ENCODE measurements at places on chromosomes 11 and 22. TPM values are rescaled to one million over a fixed set of nuclear protein-coding genes. Genes with fewer than 3 reads are reported as not detected.

DNA sequence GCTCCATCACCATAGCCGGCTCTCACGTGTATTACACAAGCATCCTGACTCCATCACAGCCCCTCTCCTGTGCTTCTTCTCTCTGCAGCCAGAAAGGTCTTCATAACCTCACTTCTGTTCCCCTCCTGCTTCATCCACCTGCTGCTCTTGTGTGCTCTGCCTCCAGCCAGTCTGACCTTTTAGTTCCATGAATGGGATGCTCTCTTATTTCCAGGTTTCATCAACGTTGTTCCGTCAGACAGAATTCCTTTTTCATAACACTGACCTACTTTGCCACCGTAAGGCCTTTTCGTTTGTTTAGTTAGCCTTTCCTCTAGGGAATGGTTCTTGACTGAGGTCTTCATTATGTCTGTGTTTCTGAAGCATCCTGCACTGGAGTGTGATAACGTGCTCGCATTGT is 18.8 kb downstream of the GRAMD1B start:
- no peak overlapping the region for H3K4me3 ChIP-seq
- no peak overlapping the region for H3K27ac ChIP-seq
- H3K36me3 ChIP-seq: no peaks in the 10 kb centered on the region
- no peak for DNase-seq
- no peaks in the 10 kb centered on the region for H3K4me1 ChIP-seq
- H3K27me3 ChIP-seq: no peaks in the 10 kb centered on the region

SPTBN2 gene
- 45.9 TPM for polyA plus RNA-seq

- H3K27me3 ChIP-seq: no peaks in the 10 kb centered on the region
- no peaks in the 10 kb centered on the region for H3K36me3 ChIP-seq
- no peak overlapping the region for H3K27ac ChIP-seq
- DNase-seq: no peak
- no peak overlapping the region for H3K4me3 ChIP-seq
- peaks cover 11% of the 10 kb centered on the region for H3K4me1 ChIP-seq
These were observed 36.9 kb downstream of the PPM1F start for GRCh38 chr22:21915624-21916308.

GRM5 gene
- polyA plus RNA-seq: 0.02 TPM

DNA sequence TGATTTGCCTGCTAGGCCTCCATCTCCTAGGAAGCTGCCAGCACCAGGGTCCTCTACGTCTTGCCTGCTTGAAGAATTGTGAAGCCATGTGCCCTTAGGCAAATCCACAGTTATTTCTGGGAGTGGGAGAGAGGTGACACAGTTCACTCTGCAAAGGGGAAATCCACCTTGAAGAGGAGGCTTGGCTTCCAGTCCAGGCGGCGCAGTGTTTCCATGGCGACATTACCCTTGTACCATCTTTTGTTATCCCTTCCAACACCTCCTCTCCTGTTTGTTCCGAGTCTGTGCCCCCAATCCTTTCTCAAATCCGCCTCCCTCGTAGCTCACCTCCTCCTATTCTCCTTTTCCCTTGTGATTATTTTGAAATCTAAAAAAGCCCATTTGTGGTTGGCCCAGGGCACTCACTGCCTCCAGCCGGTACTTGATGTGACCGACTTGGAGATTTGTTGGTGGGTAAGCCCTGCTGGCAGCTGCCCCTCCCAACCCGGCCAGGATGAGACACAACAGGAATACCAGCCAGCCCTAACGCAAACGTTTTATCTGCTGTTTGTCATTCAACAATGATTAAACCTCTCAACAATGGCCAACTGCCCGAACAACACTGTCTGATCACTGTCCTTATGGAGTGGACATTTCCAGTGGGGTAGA is 18.4 kb downstream of the SYT13 start:
- no peaks in the 10 kb centered on the region for H3K36me3 ChIP-seq
- no peaks in the 10 kb centered on the region for H3K27me3 ChIP-seq
- no peak for DNase-seq
- H3K4me1 ChIP-seq: no peaks in the 10 kb centered on the region
- H3K4me3 ChIP-seq: no peak overlapping the region

CCDC81 gene
- polyA plus RNA-seq: 0.77 TPM

DNA sequence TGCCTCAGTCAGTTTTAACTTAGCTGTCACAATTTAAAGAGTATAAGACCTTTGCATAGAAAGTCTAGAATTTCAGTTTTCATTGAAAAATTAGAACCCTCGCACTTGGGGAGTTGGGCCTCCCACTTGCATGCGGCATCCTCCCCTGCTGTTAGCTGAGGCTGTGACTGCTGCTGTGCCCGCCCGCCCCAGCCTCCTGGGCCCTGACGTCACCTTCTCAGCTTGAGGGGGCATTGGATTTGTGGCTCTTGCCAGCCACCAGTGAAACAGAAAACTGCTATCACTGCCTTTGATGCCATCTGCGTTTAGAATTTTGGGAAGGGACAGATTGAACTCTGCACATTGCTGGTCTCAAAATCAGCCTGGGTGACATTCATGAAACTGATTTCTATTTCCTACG is 108.7 kb downstream of the CTTN start:
- H3K27ac ChIP-seq: no peak overlapping the region
- H3K4me1 ChIP-seq: no peaks in the 10 kb centered on the region
- no peaks in the 10 kb centered on the region for H3K36me3 ChIP-seq
- H3K27me3 ChIP-seq: no peaks in the 10 kb centered on the region
- no peak for DNase-seq
- H3K4me3 ChIP-seq: no peak overlapping the region

DNA sequence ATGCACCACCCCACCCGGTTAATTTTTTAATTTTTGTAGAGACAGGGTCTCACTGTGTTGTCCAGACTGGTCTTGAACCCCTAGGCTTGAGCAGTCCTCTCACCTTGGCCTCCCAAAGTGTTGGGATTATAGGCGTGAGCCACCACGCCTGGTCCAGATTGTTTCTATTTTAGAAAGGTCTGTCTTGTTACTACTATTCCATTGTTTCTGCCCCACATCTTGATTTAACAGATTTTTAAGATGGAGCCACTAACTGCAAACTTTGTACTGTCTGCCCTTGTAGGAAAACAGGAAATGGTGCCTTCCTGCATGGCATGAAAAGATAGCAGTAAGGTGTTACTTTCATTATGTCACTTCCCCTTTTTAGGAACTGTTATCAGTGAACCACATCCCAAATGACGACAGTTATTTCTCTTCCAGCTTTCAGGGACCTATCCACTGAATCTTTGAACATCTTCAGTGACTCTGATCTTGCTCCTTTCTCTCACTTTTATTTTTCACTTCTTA is 23.2 kb downstream of the TAF1D start:
- H3K27ac ChIP-seq: no peak overlapping the region
- H3K36me3 ChIP-seq: peaks cover 5% of the 10 kb centered on the region
- no peak overlapping the region for H3K4me3 ChIP-seq
- no peaks in the 10 kb centered on the region for H3K27me3 ChIP-seq
- DNase-seq: no peak

GRCh38 chr11:82818409-82819043 is 81.7 kb downstream of the PRCP start:
- no peak overlapping the region for H3K4me3 ChIP-seq
- no peak overlapping the region for H3K27ac ChIP-seq
- no peaks in the 10 kb centered on the region for H3K36me3 ChIP-seq
- DNase-seq: no peak

- no peaks in the 10 kb centered on the region for H3K27me3 ChIP-seq
- no peaks in the 10 kb centered on the region for H3K36me3 ChIP-seq
- no peaks in the 10 kb centered on the region for H3K4me1 ChIP-seq
- no peak for DNase-seq
- H3K4me3 ChIP-seq: no peak overlapping the region
These were observed 148.8 kb downstream of the HIPK3 start for GRCh38 chr11:33405834-33406602.

NAV2 gene
- polyA plus RNA-seq: 5.8 TPM

PDGFB gene
- 4.7 TPM for polyA plus RNA-seq

IL10RA gene
- polyA plus RNA-seq: 1.8 TPM

GRCh38 chr11:17650127-17650911 is 69.1 kb upstream of the MYOD1 start:
- no peak for DNase-seq
- no peaks in the 10 kb centered on the region for H3K27me3 ChIP-seq
- H3K27ac ChIP-seq: no peak overlapping the region

DNA sequence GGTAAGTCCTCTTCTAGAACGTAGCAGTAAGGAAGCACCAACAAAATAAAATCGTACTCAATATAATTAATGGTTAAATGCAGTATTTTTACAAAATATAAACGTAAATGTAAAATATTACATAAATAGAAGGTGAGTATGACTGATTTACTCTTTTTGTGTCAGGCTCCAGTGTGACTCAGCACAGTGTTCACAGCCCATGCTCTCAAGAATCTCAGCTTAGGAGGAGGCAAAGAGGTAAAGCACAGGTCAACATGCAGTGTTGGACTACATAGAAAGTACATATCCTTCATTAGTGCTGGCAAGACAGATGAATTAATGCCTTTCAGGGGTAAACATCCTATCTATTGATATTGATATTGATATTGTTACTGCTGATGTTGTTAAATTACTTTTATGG is 2050.6 kb upstream of the RAG2 start:
- H3K27ac ChIP-seq: no peak overlapping the region
- H3K27me3 ChIP-seq: no peaks in the 10 kb centered on the region
- H3K36me3 ChIP-seq: no peaks in the 10 kb centered on the region
- no peak overlapping the region for H3K4me3 ChIP-seq
- no peak for DNase-seq

- no peaks in the 10 kb centered on the region for H3K4me1 ChIP-seq
- H3K4me3 ChIP-seq: no peak overlapping the region
- H3K36me3 ChIP-seq: no peaks in the 10 kb centered on the region
- H3K27ac ChIP-seq: no peak overlapping the region
These were observed 449.4 kb downstream of the NTM start for GRCh38 chr11:131819865-131820264.

MMP13 gene
- polyA plus RNA-seq: not detected

SLC25A18 gene
- 1.2 TPM for polyA plus RNA-seq

DNA sequence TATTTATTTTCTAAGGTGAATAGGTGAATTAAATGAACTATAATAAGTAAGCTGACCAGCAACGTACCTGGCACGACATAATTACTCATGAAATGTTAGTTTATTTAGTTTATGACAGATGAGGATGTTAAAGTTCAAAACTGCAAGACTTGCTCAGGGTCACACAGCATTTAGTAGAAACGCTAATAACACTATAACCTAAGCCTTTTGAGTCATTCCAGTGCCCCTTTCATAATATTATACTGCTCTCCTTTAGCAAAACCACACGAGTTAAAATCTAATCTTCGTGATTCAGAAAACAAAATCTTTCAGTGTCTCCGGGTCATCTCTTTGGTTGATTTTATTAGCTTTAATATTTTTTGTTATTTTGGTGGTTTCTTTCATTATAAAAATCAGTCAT is 39.6 kb downstream of the BTBD10 start:
- H3K27ac ChIP-seq: no peak overlapping the region
- H3K4me3 ChIP-seq: no peak overlapping the region
- DNase-seq: no peak
- H3K36me3 ChIP-seq: no peaks in the 10 kb centered on the region
- H3K4me1 ChIP-seq: no peaks in the 10 kb centered on the region

RIN1 gene
- 9.2 TPM for polyA plus RNA-seq

NTM gene
- polyA plus RNA-seq: 0.45 TPM

DNA sequence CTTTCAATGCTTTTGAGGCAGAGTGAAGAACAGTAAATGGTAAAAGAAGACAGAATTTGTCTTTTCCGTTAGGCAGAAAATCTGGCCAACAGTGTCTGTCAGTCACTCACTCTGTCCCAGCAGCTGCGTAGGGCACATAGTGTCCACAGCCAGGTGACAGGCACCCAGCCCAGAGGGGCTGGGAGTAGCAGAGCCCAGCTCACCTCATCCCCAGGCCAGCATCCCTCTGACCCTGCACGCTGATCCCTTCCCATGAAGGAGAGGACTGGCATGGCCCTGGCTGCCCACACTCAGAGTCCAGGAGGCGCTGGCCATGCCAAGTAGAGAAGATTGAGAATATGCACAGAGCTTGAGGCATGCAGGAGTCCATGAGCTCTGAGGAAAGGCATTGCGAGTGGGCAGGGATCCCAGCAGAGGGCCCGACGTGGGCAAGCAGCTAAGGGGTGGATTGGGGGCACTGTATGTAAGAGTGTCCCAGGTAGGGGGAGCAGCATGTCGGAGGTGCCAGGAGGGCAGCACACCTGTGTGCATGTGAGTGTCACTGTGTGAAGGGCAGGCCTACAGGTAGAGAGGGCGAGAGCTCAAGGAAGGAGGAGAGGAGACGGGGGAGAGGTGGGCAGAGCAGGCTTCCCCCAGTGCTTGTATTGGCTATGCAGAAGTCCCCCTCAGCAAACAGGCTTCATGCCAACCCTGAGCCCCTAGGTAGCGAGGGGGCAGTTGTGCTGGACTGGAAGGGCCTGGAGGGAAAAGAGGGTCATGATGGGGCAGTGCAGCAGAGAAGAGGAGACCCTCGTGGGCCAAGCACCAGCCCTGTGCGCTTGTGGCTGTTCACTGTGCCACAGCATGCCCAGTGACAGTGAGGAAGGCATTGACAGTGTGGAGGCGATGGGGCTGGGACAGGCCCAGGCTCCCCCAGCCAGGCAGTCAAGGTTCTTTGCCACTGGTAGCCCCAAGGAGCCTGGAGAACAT is 133.8 kb downstream of the OSBP2 start:
- DNase-seq: no peak
- no peak overlapping the region for H3K27ac ChIP-seq
- H3K36me3 ChIP-seq: no peaks in the 10 kb centered on the region
- H3K4me1 ChIP-seq: no peaks in the 10 kb centered on the region
- no peak overlapping the region for H3K4me3 ChIP-seq

DNA sequence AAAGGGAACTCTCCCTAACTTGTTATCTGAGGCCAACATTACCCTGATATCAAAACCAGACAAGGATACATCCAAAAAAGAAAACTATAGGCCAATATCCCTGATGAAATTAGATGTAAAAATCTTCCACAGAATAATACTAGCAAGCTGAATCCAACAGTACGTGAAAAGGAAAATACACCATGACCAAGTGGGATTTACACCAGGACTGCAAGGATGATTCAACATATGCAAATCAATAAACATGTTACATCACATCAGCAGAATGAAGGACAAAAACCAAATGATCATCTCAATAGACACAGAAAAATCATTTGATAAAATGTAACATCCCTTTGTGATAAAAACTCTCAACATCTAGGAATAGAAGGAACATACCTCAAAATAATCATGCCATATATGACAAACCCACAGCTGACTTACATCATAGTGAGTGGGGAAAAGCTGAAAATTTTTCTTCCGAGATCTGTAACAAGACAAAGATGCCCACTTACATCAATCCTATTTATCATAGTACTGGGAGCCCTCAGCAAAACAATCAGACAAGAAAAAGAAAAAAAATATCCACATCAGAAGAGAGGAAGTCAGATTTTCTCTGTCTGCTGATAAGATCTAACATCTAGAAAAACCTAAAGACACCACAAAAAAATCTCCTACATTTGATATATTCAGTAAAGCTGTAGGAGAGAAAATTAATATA is 703.3 kb upstream of the ANO5 start:
- no peaks in the 10 kb centered on the region for H3K27me3 ChIP-seq
- H3K36me3 ChIP-seq: no peaks in the 10 kb centered on the region
- H3K27ac ChIP-seq: no peak overlapping the region
- DNase-seq: no peak
- no peaks in the 10 kb centered on the region for H3K4me1 ChIP-seq
- H3K4me3 ChIP-seq: no peak overlapping the region
